NCI-H187 (cell line): ENCODE measurements at places on chromosomes 2 and 18.

DNA sequence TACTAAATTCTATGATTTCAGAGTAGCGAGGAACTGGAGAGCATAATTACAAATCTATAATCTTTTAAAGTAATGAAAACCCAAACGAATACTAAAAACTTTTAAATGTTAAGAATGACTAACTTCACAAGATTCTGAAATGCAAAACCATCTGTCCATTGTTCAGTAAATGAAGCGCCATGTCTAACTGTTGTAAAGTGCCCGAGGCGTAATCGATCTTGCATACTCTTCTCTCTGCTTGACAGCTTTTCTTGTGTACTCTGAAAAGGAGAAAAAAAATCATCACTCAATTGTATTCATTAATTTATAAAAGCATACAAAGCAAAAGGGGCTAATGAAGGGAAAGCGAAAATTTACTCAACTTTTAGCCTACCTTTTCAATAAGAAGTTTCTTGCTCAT, 111.0 kb downstream of the TLK1 start:
- no peak for DNase-seq

DNA sequence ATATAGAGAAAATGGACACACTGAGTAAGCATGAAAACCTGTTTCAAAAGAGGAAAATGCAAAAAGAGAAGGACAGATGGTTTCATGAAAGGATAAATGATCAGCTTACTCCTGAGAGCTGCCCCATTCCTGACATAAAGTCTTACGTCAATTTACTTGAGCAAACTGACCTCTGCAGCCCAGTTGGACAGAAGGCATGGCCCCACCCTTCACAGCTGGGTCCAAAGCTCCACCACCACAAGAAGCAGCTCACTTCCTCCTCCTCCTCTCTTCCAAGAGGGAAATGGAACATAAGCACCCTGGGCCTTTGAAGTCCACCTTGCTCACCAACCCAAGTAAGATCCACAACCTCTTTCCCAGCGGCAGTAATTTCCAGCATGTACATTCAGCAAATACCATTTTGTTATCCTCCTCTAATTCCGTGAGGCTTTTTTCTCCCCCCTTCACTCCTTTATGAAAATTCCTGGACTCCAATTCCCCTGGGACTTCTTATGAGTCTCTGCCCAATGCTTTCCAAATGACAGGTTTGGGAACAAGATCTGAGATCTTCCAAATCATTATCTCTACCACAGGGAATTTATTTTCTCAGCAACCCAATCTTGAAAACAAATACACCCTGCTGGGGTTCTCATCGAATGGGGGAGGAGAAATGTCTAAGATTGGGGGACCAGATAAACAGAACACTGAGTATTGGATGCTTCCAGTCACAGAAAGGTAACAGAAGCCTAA, 10.1 kb downstream of the COL4A4 start:
- no peak for DNase-seq

- DNase-seq = no peak
Measured at GRCh38 chr18:73961804-73962203, 185.8 kb downstream of the FBXO15 start.

DNA sequence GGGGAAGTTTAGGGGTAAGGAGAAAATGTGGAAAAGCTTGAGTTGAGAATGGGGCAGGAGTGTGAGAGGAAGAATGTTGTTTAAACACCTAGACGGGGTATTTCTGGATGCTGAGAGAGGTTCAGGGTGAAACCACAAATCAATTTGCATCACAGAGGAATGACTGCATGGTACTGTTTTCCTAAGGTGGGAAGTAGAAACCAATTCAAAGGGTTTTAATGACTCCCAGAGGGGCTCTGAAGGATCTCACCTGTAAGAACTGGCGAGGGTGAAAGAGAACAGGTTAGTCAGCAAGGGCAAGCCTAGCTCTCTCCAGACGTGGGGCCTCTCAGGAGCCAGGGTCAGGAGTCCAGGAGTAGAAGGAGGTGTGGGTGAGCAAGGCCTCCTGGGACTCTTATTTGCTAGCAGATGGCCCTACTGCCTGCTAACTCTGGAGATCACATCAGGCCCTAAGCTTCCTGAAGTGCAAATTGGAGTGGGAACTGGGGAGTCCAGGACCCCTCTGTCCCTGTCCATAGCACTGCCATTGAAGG, 133.0 kb upstream of the CELF4 start:
- no peak for DNase-seq

- no peak for DNase-seq
Measured at GRCh38 chr2:38113981-38114708, 38.2 kb upstream of the CYP1B1 start.

GRCh38 chr2:132623096-132623839, 46.7 kb downstream of the LYPD1 start:
- no peak for DNase-seq

DNA sequence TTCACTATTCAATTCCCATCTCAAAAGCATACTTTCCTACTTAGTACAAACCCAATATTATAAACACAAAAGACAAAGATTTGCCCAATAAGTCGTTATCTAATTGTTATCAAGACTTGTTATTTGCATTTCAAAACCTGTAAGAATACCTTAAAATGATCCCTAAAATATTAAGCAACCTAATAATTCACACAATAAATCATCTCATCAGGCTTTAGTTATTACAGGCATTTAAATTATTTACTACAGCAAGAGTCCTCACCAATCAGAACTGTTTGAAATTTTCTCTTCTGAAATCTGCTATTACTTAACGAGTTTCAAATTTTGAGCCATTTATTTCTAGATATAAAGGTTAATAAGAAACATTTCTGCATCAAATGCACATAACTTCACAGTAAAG, 1.6 kb downstream of the CCDC88A start:
- no peak for DNase-seq

DNA sequence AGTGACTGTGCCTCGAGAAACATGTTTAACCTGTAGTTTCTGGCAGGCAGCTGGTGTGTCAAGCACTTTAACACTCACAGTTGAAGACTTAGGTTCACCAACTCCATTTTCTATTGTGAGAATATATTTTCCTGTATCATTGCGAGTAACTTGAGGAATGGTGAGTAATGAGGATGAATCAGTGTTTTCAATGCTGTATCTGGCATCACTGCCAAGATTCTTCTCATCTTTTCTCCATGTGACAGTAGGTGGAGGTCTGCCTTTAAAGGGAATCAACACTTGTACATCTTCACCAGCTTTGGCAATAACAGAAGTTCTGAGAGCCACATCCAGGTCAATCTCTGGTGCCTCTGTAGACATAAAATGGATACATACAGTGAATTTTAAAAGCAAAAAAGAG, 72.8 kb downstream of the PLEKHA3 start:
- DNase-seq = no peak

DNA sequence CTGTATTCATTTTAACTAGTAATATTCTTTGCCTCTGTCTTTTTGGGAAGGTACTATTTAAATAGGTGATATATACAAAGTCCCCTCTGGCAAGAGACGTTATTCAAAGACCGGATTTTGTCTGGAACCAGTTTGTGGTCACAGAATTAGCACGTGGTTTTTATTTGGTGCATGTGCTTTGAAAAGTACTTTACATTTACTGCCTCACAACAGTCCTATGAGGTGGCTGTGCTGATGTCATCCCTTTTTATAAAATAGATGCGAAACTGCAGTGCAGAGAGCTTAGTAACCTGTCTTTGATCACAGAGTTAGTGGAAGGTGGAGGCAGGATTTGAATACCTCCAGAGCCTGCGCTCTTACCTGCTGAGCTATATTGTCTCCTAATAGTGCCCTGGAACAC, 4.0 kb downstream of the LPIN1 start:
- DNase-seq = no peak

DNA sequence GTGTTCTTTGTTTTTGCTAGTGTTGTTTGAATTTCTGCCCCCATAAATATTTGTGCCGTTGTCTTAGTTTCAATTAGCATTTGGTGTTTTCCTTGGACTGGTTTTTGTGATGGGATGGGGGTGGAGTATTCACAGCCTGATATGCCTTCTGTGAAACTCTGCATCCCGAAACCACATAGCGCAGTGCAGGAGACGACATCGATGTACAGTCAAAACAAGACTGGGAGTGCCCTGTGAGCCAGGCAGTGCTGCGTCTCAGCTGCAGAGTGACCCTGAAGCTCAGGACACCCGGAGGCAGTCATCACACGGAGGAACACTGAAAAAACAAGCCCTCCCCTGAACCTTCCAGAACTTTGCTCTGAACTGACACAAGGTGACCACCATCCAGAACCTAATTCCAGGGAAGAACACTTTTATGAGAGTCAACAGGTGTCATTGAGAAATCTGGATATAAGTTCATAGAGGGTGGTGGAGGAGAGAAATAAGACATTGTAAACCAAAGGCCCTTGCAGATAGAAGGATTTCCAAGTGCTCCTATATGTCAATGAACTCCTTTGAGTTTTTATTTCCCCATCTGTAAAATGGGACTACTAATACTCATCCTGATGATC, 61.2 kb upstream of the CABLES1 start:
- DNase-seq = no peak

GRCh38 chr2:73373344-73373743, 12.3 kb upstream of the ALMS1 start:
- no peak for DNase-seq

DNA sequence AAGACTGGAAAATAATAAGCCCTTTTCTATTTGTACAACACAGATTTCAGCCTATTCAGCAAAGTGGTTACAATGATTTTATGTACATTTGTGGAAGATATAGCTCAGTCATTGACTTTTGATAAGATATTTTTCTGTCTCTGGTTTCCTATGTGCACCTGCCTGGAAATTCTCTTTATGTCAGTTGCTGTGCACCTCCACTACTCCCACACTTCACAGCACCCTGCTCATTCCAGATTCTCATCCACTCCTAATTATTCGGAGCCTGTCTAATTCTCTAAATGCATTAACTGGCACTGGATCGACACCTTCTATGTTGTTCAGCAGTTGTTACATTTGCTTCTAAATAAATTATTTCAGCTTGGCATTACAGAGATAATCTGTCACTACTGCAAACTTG, 275.1 kb upstream of the RND3 start:
- DNase-seq = no peak

GRCh38 chr2:190459881-190460280, 51.7 kb downstream of the MFSD6 start:
- no peak for DNase-seq

DNA sequence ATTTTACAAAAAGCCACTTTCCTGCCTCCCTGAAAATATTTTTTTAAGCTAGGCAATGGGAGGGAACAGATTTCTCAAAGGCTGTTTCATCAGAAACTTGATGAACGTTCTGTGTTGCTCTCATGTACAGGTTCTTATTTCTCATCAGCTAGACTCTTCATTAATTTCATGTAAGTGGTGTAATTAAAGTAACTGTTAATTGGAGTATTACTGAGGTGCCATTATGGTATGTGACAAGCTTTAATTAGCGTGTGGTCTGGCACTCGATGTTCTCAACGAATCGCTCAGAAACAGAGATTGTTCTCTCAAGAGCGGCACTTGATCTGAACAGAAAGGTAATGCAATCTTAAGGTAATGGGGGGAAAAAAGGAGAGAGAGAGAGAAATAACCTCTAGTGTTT, 81.9 kb upstream of the MYCN start:
- DNase-seq = peak; percentile 40

DNA sequence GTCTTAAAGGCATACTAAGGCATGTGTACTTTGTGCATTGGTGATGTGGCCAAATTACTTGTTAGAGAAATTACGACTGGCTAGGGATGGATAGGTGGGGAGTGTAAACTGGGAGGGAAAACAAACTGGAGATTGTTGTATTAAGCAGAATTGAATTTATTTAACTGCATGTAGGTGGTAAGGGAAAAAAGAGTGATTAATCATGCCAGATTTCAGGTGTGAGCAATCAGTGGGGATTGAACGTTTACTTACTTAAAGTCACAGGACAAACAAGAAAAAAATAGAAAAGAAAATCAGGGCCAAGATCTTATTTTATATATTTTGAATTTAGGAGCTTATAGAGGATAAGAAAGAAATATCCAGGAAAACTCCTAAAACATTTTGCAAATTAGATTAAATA, 88.6 kb downstream of the GULP1 start:
- DNase-seq = no peak

DNA sequence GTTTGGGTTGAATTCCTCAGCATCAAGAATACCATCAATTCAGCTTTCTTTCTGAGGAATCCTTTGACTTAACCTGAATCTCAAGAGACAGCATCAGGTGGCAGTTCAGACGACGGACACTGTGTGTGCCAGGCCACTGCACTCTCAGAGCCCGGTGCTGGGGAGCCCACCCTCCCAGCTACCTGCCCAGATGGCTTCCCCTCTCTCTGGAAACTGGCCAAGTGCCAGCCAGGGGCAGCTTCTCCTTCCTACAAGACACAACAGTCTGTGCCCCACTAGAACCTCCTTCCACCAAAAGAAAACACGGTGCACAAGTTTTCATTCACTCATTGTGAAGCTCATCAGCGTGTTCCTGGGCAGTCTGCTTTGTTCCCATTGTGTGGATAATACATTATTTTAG, 28.5 kb downstream of the MAL start:
- DNase-seq = no peak

- no peak for DNase-seq
Measured at GRCh38 chr2:222521099-222521498, 96.8 kb downstream of the SGPP2 start.

DNA sequence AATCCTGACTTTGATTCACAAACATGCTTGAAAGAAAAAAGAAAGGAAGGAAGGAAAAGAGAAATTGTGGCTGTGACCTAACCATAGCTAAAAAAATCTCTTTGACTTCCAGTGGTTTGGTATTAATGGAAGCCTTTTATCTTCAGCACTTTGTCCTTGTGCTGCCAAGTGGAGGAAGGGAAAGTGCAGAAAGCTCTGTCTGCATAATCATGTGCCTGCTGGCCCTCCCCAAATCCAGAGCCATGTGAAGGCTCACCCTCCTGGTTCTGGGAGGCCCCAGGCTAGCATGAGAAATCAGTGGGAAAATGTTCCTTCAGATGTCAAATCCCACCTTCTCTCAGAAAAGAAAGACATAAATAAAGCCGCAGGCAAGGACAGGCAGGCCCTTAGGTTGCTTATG, 48.3 kb upstream of the BMPR2 start:
- DNase-seq = no peak

DNA sequence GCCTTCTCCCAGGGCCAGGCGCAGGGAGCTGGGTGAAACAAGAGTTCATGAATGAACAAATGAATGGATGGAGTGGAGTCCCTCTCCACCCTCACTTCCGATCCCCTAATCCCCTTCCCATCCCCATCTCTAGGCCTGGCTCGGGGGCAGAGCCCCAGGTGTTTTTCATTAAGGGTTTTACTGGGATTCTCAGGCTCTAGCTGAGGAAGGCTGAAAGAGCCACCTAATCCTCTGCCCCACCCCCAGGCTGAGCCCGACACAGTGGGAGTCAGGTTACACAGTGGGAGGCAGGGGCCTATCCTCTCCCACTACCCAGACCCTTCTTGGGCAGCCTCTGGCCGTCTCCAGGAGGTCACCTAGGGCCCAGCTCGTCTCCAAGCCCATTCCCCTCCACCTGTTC, 36.1 kb downstream of the SDC1 start:
- peak; percentile 15 for DNase-seq

GRCh38 chr2:145116056-145116455, 596.1 kb upstream of the ZEB2 start:
- DNase-seq = no peak

GRCh38 chr2:55478610-55479304, 40.8 kb upstream of the CFAP36 start:
- no peak for DNase-seq
